ENCODE measurements at places on chromosomes 7 and 10. TPM values are rescaled to one million over a fixed set of nuclear protein-coding genes. Genes with fewer than 3 reads are reported as not detected.

Gene CALHM3
- polyA plus RNA-seq, result not detected

Gene ALDH18A1
- polyA plus RNA-seq, result 83.8 TPM

Gene PRR15
- 2.6 TPM for polyA plus RNA-seq

Gene ANXA8L1
- polyA plus RNA-seq, result not detected

Gene WNT8B
- polyA plus RNA-seq, result 0.85 TPM

Gene NT5C2
- 139 TPM for polyA plus RNA-seq

Gene LIPK
- not detected for polyA plus RNA-seq

Gene CISD1
- 56.1 TPM for polyA plus RNA-seq

Gene ACTL6B
- not detected for polyA plus RNA-seq

Gene ZNF804B
- polyA plus RNA-seq, result 0.42 TPM

Gene TEX47
- not detected for polyA plus RNA-seq

Gene CHST3
- polyA plus RNA-seq, result 15.4 TPM

Gene ASAH2
- polyA plus RNA-seq, result 6.8 TPM

Gene CLCN1
- polyA plus RNA-seq, result 0.35 TPM

Gene CLDN3
- polyA plus RNA-seq, result 21.7 TPM

Gene DYDC2
- 3.5 TPM for polyA plus RNA-seq

Gene TRPV5
- 1.5 TPM for polyA plus RNA-seq

All from left kidney (tissue), 8 donors.